ENCODE measurements at places on chromosomes 3 and 15. TPM values are rescaled to one million over a fixed set of nuclear protein-coding genes. Genes with fewer than 3 reads are reported as not detected.

DNA sequence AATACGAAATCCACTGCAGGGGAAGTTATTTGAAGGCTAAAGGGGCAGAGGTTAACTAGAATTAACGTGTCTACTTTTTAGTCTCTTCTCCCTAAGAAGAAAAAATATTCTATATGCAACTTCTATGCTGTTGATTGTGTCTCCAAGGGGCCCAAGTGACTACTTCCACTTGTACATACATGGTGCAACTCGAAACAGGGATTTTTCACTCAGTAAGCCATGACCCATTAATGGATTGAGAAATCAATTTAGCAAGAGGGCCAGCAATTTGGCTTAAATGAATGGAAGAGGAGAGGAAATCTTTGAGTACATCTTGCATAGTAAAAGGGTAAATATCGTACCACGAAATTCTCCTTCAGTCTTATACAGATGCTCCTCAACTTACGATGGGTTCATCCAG is 151.1 kb upstream of the HES1 start:
- no peak for DNase-seq

DNA sequence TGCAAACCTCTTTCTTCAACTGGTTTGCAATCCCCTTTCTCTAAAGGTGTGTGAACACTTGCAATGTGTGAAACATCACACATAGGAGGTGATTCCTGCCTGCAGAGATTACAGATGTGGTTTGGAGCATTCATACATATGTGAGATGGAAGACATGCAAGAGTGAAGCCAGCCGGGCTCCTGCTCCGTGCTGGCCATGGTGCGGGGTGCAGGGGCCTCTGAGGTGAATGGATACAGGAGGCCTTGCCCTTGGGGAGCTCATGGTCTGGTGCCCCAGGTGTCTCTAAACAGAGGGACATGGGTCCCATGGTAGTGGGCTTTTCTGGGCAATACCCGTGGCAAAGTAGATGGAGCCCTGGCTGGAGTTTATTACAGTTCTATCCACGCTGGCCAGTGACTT is 6.0 kb downstream of the SLC6A11 start:
- no peak for DNase-seq

GRCh38 chr3:64074060-64074459 is 50.8 kb upstream of the PSMD6 start:
- no peak for DNase-seq

DNA sequence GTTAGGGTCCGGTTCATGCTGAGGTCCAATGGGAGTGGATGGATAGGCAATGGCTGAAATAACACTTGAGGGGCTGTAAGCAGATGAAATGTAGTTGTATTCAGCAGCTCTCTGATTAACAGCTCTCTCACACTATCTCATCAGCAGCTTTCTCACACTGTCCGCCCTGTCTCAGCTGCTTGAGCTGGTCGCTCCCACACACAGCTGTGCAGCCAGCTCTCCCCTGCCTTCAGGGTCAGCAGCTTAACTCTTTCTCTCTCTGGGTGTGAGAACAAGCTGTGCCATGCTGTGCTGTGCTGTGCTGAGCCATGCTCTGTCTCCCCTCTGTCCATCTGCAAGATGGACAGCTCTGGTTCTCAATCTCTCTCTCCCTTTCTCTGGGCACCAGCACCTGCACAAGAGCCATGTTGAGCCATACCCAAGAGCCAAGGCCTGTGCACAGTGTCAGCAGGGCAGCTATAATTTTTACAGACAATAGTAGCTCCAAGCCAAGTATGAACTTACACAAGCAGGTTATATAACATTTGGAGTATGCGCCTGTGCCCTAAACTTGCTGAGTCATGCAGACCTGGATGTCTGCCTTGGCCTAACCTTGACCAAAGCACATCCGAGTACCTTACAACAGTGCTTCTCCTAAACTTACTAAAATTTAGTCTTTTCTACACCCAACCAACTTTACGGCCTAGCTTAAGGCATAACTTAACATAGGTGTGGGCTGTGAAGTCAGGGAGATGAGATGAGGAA is 291.3 kb upstream of the TRIM42 start:
- DNase-seq, result no peak

GRCh38 chr15:40233727-40234577 is 4.9 kb upstream of the PAK6 start:
- no peak for DNase-seq

GRCh38 chr3:72529081-72529480 is 319.2 kb downstream of the SHQ1 start:
- no peak for DNase-seq

DNA sequence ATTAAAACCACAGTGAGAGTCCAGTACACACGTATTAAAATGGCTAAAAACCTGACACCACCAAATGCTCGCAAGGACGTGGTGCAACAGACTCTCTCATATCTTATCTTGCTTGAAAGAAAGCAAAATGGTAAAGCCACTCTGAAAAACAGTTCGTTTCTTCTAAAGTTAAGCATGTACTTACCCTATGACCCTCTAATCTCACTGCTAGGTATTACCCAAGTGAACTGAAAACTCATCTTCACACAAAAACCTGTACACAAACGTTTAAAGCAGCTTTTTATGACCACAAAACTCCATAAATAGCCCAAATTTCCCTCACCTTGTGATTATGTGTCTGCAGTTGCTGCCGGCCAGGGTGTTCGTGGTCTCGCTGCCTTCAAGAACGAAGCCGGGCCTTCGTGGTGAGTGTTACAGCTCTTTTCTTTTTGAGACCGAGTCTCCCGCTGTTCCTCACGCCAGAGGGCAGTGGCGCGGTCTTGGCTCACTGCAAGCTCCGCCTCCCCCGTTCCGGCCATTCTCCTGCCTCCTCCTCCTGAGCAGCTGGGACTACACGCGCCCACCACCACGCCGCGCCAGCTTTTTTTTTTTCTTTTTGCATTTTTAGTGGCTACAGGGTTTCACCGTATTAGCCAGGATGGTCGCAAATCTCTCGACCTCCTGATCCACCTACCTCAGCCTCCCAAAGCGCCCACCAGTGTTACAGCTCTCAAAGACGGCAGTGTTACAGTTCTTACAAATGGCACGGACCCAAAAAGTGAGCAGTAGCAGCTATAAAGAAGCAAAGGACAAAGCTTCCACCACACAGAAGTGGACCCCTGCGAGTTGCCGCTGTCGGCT is 165.4 kb downstream of the TJP1 start:
- no peak for DNase-seq

- peak; percentile 37 for DNase-seq
These were observed 76.4 kb upstream of the ETV5 start for GRCh38 chr3:186185194-186185787.

- DNase-seq, result no peak
These were observed 12.0 kb downstream of the STARD5 start for GRCh38 chr15:81311752-81312464.

GRCh38 chr3:115330430-115330829 is 183.3 kb upstream of the ZBTB20 start:
- no peak for DNase-seq

- no peak for DNase-seq
These were observed 172.4 kb downstream of the DCLK3 start for GRCh38 chr3:36591959-36592358.

- DNase-seq, result no peak
These were observed 34.5 kb upstream of the NR2E3 start for GRCh38 chr15:71775856-71776255.

DNA sequence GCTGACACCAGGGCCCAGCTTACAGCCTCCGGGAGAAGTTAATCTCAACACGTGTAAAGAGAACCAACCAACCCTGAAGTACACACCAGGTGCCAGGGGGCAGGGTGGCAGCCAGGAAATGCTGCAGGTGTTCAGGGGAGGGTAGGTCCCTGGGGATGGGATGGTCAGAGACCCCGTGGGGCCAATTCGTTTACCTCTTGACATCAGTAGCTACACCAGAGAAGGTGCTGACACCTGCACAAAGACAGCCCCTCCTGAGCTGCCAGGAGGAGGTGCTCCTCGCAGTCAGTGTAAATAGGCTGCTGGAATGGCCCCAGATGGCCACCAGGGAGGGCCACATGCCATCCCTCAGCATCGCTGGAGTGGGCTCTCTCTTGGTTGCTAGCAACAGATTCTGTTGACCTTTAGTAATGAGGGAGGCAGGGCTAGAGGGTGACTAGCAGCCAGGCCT is 52.8 kb downstream of the CORO2B start:
- no peak for DNase-seq

DNA sequence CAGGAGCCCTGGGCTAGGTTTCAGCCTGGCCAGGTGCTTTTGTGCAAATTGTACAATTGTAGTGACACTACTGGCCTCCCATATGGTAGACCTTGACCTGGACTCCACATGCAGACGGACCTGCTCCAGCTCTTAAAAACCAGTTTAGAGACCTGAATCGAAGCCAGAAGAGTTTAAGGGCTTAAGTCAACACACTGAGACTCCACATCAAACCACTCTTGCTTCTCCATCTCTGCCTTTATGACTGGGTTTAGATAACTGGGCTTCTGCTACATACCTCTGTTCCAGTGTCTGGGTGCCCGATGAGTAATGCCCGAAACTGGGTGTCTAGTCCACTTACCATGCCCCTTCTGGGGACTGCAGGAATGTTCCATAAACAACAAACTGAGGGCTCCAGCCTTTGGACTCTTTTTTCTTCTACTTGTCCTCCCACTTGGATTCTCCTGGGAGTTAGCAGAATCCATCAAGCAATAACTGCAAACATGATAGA is 32.8 kb downstream of the TMEM212 start:
- DNase-seq, result no peak

DNA sequence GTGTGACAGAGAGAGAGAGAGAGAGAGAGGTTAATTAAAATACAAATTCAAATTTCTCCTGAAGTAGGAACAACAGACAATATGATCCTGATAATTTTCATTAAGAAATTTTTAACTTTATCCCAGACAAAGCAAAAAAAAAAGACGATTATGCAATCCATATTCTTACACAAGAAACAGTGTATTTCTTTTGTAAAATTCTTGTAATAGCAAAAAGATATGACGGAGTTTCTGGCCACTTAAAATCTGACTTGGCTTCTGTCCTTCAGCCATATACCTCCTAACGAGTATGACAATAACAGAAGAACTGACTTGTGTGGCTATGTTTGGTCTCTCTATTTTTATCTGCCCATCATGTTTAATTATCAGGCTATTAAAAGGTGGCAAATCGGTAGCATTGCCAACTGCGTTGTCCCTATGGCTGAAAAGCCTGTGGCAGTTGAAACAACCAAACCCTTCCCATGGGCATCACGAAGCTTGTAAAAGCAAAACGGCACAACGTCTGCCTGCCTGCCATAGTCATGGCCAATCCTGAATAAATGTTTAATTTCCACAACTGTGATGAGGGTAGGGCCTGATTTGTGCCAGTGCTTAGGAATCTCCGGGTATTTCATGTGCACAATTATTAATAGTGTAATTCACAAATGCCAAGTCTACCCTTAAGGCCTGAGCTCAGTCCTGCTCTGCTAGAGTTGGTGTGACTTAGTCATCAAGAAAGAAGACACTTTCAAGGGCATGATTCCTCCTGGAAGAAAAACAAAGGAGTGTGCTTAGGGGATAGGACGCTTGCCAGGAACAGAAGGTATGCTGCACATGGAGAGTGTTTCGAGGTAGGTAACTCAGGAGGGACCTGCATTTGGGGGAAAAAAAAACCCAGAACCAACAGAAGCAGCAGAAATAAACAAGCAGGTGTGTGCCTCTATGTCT is 1090.2 kb downstream of the FHIT start:
- DNase-seq, result no peak

- no peak for DNase-seq
These were observed 56.4 kb downstream of the IQSEC1 start for GRCh38 chr3:13016721-13017255.

GRCh38 chr3:52874160-52874701 is 23.1 kb downstream of the STIMATE start:
- DNase-seq, result no peak

- DNase-seq, result no peak
These were observed 14.8 kb upstream of the TOPBP1 start for GRCh38 chr3:133676336-133677118.

DNA sequence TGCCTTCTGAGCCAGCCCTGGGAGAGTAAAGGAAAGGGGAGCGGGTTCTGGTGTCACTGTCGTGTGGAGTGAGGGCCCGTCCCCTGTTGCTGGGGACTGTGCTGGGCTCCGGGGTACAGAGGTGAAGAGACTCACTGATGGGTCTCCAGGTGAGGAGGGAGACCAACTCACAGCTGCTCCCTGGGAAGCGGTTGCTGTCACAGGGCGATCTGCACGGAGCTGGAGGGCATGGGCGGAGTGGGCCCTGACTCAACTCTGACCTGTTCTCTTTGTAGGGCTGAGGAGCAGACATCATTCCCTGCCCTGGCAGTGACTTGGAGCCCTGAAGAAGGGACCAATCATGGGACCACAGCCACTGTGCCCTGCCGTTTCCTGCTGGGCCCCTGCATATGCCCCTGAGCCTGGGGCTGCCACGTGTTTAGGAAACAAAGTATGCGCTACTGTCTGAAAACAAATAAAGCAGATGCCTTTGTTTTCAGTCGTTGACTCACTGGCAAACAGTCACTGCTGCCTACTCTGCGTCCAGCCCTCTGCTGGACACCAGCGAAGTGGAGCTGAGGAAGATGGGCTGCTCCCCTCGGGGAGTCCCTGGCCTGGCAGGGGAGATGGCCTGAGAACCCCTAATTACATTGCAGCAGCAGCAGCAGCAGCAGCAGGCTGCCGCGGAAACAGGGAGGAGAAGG is 22.9 kb upstream of the PLXNA1 start:
- DNase-seq, result no peak

- no peak for DNase-seq
These were observed 47.5 kb downstream of the RAB11A start for GRCh38 chr15:65916664-65917406.

DNA sequence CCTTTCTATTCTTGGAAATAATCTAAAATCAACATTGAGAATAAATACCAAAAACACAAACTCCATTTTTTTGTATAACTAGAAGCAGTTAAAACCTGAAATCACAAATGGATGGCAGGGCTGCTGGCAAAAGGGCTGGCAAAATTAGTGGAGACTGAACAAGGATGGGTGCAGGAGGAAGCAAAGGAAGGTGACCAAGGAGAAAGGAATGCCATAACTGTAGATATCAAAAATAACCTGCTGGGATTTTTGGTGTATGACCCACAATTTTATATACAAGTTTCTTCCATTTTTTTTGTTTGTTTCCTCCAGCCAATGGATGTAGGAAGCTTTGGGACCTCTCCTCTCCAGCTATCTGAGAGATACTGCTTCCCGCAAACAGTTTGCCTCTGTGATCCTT is 12.7 kb downstream of the CFAP44 start:
- DNase-seq, result no peak

The CPN2 gene
- not detected for total RNA-seq

The CLDN16 gene
- total RNA-seq, result not detected

The ADGRG7 gene
- not detected for total RNA-seq

The GRAMD2A gene
- not detected for total RNA-seq

The TM6SF1 gene
- total RNA-seq, result 0.41 TPM

The GUCA1C gene
- total RNA-seq, result not detected

The GMPPB gene
- total RNA-seq, result 39.3 TPM

The DAZL gene
- total RNA-seq, result not detected

The TP63 gene
- 0.97 TPM for total RNA-seq

The ACTC1 gene
- total RNA-seq, result not detected

The ZNF774 gene
- total RNA-seq, result 1.5 TPM

Data from naive thymus-derived CD4-positive, alpha-beta T cell (primary cell).